Upper lobe of left lung (tissue), 6 donors: ENCODE measurements at places on chromosomes 13 and 19. TPM values are rescaled to one million over a fixed set of nuclear protein-coding genes. Genes with fewer than 3 reads are reported as not detected.

ADGRE2 gene
- 12.3 TPM for total RNA-seq

NLRP4 gene
- total RNA-seq = not detected

ZNF793 gene
- total RNA-seq = 2.3 TPM

CYP2A7 gene
- total RNA-seq = not detected

SPART gene
- total RNA-seq = 33.8 TPM

ADGRE3 gene
- total RNA-seq = 5.7 TPM

FFAR2 gene
- total RNA-seq = 0.22 TPM

DKKL1 gene
- total RNA-seq = 0.69 TPM

FXYD5 gene
- total RNA-seq = 153 TPM
